ENCODE measurements at places on chromosomes 16 and 17.

GRCh38 chr17:82301300-82301915 is 16.0 kb downstream of the CD7 start:
- DNase-seq, result no peak

GRCh38 chr17:13003454-13003851 is 14.4 kb downstream of the ELAC2 start:
- no peak for DNase-seq

- DNase-seq, result no peak
Measured at GRCh38 chr17:75316253-75316652, 27.0 kb upstream of the SLC25A19 start.

DNA sequence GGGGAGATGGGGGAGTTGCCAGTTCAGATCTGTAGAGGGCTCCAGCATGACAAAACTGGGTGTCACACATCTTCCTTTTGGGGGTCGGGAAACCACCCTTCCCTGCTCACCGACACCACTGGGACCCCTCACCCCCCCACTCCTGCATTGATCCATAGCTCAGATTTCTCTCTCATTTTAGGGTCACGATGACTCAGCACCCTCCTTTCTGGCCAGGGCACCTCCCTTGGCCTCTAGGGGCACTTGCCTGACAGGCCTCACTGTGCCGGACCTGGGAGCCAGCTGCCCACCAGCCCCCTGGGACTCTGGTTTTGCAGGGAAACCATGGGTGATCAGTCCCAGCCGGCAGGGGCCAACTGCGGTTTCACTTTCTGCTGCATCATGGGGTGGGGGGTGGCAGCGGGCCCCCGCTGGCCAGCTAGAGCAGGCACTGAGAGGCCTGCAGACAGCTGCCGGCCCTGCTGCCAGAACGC is 239.4 kb downstream of the MRTFB start:
- no peak for DNase-seq

GRCh38 chr17:38317081-38317480 is 20.1 kb downstream of the MRPL45 start:
- no peak for DNase-seq

DNA sequence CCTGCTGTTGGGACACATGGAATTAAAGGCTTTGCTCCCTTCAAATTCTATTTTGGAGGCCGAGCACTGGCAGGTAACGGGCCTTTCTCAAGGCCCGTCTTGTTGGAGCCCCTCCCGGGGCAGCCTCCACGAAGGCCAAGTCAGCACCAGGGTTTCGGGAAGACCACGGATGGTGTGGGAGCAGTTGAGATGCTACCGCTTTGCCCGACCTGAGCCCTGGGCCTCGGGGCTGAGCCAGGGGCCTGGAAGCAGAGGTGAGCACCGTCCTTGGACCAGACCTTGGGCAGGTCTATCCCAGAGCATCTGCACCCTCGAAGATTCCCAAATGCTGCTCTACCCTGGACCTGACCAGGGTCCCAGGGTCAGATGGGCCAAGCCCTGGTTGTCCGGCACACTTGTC is 23.0 kb downstream of the C17orf100 start:
- no peak for DNase-seq

- no peak for DNase-seq
Measured at GRCh38 chr17:40038882-40039513, 15.2 kb downstream of the MED24 start.

GRCh38 chr17:75270966-75271232 is at the start of gene MIF4GD:
Gene MIF4GD (minus strand): TSS chr17:75271231. CDS start chr17:75270195, 1,036 bp downstream.
- no peak for DNase-seq

- DNase-seq, result no peak
Measured at GRCh38 chr17:57357830-57358430, 101.6 kb downstream of the MSI2 start.

DNA sequence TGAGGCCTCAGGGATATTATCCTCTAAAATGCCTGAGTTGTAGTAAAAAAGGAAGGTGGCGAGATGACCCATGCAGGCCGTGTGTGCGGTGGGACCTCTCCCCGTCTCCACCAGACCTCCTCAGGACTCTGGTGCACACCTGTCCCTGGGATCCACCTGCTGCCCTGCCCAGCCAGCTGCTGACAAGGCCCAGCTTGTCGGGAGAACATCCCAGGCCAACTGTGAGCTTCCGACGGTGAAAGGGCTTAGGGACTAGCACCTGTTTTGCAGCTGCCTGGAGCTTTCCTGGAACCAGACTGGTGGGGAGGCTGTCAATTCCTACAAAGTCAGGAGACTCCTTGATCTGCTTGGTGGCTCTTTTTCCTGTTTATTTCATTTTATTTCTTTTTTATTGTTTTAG is 11.6 kb downstream of the IL34 start:
- no peak for DNase-seq
